ENCODE measurements at places on chromosomes 12 and 14.
A peak's percentile ranks its signal among the peaks of the same experiment; 100 is the strongest.

GRCh38 chr12:11657511-11657910 is 8.0 kb downstream of the ETV6 start:
- DNase-seq: no peak

DNA sequence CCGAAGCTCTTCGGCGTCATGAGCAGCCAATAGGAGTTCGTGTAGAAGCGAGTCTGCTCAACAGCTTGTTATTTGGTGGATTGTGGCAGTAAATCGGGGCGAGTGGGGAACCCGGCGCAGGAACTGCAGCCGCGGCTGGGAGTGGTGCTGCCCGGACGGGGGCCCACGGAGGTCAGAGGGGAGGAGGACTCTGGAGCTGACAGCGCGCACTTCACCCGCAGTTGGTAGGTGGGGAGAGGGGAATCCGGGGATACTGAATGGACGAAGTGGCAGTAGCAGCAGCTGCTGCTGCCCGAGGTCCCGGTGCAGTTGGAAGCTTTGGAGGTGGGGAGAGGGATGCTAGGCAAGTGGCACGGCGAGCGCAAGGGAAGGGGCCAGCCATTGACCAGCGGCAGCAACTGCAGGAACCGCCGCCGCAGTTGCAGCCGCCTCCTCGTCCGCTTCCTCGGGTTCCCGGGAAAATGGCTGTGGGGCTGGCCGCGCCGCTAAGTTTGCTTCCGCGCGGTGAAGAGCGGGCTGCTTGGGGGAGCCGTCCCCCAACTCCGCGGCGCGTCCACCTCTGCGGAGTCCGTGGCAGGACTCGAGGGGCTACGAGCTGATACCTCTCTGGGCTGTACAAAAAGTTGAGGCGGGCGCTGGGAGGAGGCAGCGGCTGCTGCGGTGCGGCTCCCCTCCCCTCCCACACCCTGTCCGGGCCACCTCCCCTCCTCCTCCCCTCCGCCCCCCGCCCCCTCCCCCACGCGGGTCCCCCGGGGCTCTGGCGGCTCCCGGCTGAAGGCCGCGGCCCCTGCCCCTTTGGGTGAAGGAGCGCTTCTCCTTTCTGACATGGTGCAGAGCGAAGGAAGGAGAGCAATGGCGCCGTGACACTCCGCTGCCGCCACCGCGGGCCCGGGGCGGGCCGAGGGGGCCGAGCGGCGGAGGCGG is at the start of gene ARID4A:
ARID4A (plus strand) TSS at position 79 of the 924 bp plus-strand sequence. CDS start 1,300 bp downstream, outside the sequence.
- peak; percentile 66 for DNase-seq

- DNase-seq: no peak
These were observed 36.4 kb upstream of the ATF1 start for GRCh38 chr12:50727466-50727865.

- no peak for DNase-seq
These were observed 140.5 kb upstream of the LHX5 start for GRCh38 chr12:113612076-113612728.

- no peak for DNase-seq
These were observed 325.5 kb upstream of the RTL1 start for GRCh38 chr14:101228949-101229541.

DNA sequence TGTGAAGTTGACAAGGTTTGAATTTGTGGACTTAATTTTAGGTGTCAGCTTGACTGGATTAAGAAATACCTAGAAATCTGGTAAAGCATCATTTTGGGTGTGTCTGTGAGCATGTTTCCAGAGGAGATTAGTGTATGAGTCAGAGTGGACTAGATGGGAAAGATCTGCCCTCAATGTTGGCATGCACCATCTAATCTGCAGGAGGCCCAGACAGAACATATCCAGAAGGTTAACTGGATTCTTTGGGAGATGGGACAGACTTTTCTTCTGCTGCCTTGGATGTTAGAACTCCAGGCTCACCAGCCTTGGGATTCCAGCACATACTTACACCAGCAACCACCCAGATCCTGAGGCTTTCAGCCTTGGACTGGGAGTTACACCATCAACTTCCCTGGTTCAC is 14.1 kb downstream of the SGPP1 start:
- DNase-seq: no peak

DNA sequence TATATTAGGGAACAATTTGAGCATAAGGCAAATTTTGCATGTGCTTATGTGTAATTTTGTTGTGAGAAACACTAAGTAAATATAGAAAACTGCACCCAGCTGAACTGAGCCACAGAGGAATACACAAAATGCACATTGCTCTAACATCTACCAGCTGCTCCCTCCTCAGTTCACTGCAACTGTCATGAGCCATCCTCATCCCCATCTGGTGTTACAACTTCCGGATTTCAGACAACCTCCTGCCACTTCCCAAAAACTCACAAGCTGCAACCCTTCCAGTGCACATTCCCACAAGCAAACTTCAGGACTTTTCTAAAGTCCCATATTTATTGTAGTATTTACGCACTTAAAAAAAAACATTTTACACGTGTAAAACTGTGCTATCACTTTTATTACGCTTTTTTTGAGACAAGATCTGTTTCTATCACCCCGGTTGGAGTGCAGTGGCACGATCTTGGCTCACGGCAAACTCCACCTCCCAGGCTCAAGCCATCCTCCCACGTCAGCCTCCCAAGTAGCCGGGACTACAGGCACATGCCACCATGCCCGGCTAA is 169.1 kb upstream of the TBX3 start:
- DNase-seq: no peak

DNA sequence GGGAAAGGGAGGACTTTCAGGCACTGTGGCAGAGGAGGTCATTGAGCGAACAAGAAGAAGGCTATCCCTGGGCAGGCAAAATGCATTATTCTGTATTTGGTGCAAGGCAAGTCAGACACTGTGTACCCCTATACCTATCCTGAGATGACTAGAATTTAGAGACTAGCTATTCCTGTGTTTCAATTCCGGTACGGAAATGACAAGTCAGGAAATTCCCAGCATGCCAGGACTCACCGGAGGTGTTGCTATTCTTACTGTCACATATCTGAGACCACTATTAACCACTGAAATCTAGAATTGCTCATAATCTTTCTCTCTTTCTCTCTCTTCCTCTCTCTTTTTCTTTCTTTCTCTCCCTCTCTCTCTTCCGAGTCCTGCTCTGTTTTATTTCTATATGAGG is 297.1 kb downstream of the PDZRN4 start:
- no peak for DNase-seq
